Kidney (tissue), 22 donors: ENCODE measurements at places on chromosomes 6 and 20. TPM values are rescaled to one million over a fixed set of nuclear protein-coding genes. Genes with fewer than 3 reads are reported as not detected.
A peak's percentile ranks its signal among the peaks of the same experiment; 100 is the strongest.

Gene SIRT5
- total RNA-seq = 12.0 TPM

Gene MAPK13
- 43.3 TPM for total RNA-seq

Gene KCNK16
- not detected for total RNA-seq

Gene SLC44A4
- 137 TPM for total RNA-seq

Gene IMPG1
- not detected for total RNA-seq

Gene ANKRD66
- total RNA-seq = not detected

Gene BHLHE23
- not detected for total RNA-seq

Gene PHACTR1
- total RNA-seq = 33.6 TPM

Gene TRAPPC3L
- not detected for total RNA-seq

Gene ME1
- total RNA-seq = 3.3 TPM

Gene GMPR
- total RNA-seq = 51.4 TPM

Gene ZSCAN31
- 6.3 TPM for total RNA-seq

Gene PRL
- total RNA-seq = not detected

Gene TNF
- 5.4 TPM for total RNA-seq

Gene FRK
- total RNA-seq = 25.0 TPM

GRCh38 chr6:37819802-37820717, 533 bp downstream of the ZFAND3 start:
- peak; percentile 52 for DNase-seq

DNA sequence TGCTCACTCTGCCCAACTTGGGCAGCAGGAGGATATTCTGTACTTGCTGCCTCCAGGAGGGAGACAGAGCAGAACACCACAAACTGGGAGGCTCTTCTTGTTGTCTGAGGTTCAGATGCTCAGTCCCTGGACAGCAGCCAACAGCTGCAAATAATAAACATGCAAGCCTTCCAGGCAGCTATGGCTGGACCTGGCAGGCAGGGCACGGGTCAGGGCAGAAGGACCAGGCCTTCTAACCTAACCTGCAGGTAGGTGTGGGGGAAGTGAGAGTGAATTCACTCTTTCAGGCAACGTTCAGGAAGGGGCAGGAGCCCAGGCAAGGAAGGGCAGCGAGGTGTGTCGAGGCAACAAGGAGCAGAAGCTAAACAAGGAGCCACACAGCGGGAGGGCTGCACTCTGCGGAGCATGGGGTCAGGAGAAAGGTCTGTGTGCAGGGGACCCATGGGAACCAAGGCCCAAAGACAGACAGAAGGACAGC, 31.5 kb downstream of the NINL start:
- DNase-seq = no peak

DNA sequence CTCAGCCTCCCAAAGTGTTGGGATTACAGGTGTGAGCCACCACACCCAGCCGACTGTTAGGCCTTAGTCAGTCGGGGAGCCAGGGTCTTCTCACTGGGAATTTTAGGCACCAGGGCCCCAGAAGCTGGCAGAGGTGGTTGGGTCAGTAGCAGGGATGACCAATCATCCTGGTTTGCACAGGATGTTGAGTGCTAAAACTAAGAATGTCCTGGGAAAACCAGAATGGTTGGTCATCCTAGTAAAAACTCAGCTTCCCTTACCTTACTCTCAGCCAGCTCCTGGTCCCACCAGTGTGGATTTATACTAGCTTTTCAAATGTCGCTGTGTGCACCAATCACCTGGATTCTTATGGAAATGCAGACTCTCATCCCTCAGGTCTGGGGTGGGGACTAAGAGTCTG, 31.8 kb downstream of the KCNG1 start:
- no peak for DNase-seq

DNA sequence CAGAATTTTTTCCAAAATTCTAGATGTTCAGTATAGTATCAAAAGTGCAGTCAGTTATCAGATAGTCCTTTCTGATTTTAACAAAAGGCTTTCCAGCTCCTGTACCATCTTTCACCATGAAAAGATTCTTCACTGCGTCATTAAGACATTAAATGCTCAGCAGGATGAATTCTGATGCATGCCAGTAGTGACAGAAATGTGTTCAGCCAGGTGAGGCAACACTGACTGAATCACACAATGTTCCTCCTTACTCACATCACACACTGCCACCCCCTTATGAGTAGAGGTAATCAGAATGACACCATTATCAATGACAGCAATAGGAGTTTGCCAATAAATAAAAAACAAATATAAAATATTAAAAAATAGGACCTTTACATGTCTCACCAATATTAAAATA, 426.6 kb upstream of the PLCB4 start:
- no peak for DNase-seq

DNA sequence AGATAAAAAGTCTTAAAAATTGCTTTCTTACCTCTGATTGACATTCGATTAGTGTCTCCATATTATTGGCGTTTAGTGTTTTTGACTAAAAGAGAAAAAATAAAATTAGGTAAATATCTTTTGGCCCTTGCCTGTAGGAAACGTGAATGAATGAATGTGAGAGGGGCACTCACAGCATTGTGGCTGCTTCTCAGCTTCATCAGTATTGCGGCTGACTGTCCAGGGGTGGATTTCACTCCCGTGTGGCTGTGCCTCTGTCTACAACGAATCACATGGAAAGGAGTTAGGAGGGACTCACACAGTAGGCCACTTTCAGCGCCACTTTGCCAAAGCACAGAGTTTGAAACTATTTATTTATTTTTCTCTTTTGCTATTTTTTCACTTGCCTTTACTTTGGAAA, 844 bp downstream of the TAGAP start:
- DNase-seq = no peak

- DNase-seq = peak; percentile 35
These were observed 43.3 kb downstream of the IRAK1BP1 start for GRCh38 chr6:78910591-78911171.

DNA sequence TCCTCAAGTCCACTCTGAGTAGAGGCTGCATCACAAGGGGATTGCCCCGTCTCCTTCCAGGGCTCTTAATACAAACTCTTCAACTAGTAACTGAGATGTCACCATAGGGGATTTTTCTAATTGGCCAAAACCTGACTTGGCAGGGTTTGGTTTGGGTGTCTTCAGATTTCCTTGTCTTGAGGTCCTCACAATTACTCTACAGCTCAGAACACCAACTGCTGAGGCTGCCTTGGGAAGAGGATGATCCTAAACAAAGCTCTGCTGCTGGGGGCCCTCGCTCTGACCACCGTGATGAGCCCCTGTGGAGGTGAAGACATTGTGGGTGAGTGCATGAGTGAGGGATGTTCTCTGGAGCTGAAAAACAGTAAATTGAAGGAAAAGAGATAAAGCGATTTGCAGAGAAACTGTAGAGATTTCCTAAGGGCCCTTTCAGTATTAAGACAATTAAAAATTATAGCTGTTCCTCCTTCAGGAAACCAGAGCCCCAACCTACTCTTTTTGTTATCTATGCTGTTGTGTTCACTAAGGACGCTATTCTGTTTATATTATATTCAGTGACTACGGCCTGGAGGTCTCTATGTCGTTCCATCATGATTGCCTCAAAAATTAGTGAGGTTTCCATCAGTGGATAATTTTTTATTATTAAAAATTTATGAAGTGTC, at the start of gene HLA-DQA1:
HLA-DQA1 (plus strand) TSS at position 188 of the 662 bp plus-strand sequence; CDS start at position 241, 53 bp downstream.
- no peak for DNase-seq

DNA sequence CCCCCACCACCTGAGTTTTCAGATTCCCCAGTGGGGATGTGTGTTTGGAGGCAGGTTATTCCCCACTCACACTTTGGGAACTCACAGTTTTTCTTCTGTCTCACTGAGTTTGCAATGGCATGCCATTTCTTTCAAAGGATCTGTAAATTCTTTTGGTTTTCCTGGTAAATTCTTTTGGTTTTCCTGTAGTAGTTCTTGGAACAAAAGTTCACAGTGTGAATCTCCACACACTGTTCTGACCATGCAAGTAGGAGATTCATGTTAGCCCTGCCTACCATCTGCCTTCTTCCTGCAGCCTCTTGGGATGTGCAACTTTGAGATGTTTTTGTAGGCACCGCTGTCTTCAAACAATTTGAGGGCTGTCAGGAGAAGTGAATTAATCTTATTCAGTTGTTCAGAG, 165.6 kb upstream of the OGFRL1 start:
- DNase-seq = no peak

DNA sequence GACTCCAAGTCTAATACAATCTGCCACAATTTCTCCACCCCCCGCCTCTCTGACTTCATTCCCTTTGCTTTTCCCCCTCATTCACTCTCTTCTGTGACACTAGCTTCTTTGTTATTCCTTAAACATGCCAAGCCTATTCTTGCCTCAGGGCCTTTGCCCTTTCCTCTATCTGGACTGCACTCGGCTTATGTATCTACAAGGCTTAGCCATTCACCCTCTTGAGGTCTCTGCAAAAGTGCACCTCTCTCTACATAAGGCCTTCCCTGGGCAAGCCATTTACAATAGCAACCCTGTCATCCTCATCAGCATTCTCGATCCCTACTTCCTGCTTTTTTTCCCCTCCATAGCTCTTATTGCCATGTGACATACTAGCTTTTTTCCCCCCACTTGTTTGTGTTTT, 168.9 kb downstream of the PDSS2 start:
- no peak for DNase-seq

GRCh38 chr20:17859002-17859615, 109.5 kb downstream of the SNX5 start:
- DNase-seq = no peak

- DNase-seq = no peak
These were observed 152.4 kb upstream of the HSF2 start for GRCh38 chr6:122246906-122247658.

- peak; percentile 27 for DNase-seq
These were observed 359.4 kb downstream of the ADGRB3 start for GRCh38 chr6:68994521-68994920.

- DNase-seq = peak; percentile 50
These were observed 57.6 kb upstream of the TIAM2 start for GRCh38 chr6:154937306-154938220.

DNA sequence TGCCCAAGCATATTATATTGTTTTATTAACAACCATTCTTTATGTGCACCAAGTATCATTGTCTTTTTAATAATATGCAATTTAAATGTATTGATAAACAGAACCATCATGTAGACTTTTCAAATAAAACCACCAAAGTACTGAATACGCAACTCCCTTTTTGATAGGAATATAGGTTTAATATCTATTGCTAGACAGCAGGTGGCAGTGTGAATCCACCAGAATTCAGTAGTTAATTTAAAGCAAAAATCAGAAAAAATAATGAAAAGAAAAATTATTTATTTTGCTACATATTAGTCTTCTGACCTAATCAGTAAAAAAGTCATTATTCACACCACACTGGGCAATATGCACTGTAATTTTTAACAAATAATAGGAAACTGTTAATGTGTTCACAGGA, 143.7 kb downstream of the KLHL32 start:
- DNase-seq = peak; percentile 34

DNA sequence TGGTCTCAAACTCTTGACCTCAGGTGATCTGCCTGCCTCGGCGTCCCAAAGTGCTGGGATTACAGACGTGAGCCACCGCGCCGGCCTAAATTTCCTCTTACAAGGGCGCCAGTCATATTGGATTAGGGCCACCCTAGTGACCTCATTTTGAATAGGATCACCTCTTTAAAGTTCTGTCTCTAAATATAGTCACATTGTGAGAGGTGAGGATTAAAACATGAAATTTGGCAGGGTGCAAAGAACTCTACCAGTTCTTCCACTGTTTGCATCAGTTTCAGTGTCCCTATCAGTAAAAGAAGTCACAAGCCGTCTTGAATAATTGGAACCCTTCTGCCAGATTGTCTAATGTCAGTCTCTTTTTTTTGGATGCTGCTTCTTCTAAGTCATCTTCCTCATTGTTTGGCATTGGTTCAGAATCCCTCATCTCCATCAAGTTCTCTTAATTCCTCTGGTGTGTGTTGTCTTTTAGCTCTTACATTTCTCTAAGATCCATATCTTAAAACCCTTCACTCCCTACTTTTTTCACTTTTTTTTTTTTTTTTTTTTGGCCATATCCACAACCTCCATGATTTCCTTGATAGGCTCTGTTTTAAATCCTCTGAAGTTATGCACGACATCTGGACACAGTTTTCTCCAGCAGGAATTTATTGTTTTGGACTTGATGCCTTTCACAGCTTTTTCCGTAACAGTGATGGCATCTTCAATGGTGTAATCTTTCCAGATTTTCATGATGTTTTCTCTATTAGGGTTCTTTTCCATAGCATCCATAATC, 56.8 kb downstream of the NCOA3 start:
- no peak for DNase-seq

GRCh38 chr20:55614220-55614757, 391.0 kb downstream of the CBLN4 start:
- no peak for DNase-seq

- DNase-seq = peak; percentile 80
These were observed 87.7 kb downstream of the TMEM242 start for GRCh38 chr6:157235600-157236039.

DNA sequence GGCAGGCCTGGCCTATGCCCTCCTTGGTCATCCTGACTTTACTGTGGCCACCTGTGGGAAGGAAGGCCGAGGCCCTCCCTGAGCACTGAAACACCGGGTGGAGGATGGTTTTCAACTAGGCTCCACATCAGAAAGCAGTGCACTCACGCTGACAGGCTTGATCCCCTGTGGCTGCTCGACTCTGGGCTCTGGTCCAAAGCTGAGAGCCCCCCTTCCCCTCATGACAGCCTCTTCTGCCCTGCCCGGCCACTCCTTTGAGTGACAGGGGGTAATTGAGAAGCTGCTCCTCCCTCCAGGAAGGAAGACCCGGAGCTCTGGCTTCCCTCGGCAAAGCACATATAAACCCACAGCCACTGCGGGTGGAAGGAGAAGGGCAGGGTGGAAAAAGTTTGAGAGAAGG, 43.6 kb downstream of the MUC22 start:
- peak; percentile 73 for DNase-seq

DNA sequence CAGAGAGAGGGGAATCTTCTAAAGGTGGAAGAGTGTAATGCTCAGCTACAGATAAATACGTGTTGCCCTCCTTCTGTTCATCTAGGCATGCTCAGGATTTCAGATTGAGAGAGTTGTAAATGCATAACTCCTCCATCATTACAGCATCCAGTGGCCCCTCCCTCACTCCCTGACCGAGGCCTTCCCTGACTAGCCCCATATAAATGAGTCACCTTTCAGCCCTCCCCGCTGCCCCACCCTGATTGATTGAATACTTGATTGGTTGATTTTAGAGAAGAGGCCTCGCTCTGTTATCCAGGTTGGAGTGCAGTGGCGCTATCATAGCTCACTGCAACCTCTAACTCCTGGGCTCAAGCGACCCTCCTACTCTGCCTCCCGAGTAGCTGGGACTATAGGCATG, 193.7 kb downstream of the EYA2 start:
- no peak for DNase-seq

GRCh38 chr20:17657079-17657825, 24.8 kb downstream of the RRBP1 start:
- no peak for DNase-seq

- no peak for DNase-seq
These were observed 219.8 kb upstream of the STXBP5 start for GRCh38 chr6:146984251-146984924.
